IPS DF 19.7 (cell line): ENCODE measurements at places on chromosomes 6 and 20.

DNA sequence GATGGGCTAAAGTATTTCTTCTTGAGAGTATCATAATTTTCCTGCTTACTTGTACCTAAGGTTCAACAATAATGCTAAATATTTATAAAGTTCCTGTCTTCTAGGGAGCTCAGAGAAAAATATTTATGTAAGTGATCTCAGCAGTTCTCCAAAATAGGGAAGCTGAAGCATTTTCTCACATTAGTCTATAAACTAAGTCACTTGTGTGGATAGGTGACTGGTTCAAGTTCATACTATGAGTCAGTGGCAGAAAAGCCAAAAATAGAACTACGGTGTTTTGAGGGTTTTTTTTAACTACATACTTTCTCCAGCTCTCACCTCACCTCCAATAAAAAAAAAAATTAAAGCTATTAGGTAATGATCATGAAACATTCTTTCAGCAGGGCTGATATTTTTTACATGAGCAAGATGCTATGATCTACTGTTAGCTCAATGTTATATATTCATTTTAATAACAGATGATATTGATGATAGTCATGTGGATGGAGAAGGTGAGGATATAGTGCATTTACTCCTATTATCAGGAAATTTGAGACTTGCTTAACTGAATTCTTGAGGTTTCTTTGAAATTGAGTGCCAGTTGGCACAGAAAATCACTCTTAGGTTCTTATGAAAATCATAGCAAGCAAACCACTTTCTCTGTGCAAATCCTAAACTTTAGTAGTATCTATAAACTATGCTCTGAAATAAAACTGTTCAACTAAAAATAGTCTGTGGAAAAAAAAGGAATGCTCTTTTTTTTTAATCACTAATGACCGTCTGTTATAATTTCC is 4.1 kb upstream of the MOXD1 start:
- no peak for DNase-seq

GRCh38 chr6:150291968-150292710 is 76.7 kb upstream of the IYD start:
- DNase-seq: no peak

DNA sequence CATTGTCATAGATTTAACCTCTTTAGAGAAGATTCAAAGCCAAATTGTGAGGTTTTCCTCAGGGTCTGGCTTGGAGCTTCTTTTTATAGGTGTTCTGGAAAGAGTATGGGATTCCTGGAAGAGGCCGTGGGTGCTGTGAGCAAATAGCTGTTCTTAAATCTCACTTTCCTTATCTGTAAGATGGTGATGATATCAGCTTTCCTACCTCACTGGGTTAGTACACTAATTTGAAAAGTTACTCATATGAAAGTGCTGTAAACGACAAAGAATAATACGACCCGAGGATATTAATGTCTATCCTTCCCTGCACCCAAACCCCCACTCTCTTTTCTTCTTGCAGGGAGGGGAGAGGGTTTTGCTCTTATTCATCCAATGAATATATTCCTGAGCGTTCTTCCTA is 116.9 kb upstream of the ENPP5 start:
- no peak for DNase-seq

DNA sequence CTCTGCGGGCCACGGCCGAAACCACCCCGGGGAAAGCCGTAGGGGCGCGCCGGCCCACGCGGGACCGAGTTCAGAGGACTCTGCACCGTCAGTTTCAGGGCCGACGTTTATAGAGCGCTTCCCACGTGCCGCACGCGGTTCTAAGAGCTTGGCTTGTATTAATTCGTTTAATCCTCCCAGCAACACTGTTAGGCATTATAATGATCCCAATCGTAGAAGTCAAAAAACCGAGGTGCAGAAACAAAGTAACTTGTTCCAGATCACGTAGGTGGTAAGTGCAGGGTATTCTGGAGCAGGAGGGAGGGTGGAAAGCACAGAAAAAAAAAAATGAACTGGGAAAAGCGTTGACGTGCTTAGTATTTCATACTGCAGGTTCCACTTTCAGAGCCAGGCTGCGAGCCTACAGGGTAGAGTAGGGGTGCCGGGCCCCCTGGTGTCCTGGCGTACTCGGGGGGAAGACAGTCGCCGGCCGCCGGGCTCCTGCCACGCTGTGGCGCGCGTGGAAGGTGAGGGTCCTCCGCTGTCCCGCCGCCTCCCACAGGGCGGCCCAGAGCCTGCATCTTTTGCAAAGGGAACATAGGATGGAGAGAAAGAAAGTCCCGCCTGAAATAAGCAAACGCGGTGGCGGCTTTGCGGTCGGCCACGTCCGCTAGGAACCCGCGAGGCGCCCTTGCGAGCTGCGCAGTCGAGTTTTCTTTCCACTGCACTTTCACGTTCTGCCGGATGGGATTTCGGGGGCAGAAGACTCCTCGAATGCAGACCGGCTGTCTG is 10.2 kb upstream of the FOXF2 start:
- DNase-seq: no peak

DNA sequence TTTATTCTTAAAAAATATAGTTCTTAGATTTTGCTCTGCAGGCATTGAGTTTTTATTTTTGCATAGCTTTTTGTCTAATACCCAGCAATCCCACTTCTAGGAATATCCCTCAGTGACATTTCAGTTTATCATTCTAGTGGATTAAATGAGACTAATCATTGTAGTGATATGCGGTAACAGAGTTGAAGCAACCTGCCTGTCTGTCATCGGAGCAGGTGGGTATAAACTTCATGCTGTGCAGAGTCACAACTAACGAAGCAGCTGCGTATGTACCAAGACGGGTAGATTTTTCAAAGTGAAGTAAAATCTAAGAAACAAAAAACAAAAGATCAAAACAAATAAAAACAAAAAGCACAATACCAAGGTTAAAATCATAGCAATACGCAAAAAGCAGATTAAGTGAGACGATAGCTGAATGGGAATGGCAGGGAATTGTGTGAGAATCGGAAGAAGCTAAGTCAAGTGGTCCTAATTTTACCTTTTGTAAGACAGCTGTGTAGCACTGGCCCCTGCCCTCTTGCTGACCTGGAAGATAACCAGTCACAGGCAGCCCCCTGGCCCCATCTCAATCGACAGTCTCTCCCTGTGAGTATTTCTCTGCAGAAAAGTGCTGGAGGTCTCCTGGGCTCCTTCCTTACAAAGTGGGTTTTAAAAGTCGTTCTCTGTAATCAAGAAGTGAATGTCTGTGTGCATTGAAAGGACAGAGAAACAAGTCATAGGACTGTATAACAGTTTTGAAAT is 169.2 kb downstream of the OR2B2 start:
- no peak for DNase-seq

DNA sequence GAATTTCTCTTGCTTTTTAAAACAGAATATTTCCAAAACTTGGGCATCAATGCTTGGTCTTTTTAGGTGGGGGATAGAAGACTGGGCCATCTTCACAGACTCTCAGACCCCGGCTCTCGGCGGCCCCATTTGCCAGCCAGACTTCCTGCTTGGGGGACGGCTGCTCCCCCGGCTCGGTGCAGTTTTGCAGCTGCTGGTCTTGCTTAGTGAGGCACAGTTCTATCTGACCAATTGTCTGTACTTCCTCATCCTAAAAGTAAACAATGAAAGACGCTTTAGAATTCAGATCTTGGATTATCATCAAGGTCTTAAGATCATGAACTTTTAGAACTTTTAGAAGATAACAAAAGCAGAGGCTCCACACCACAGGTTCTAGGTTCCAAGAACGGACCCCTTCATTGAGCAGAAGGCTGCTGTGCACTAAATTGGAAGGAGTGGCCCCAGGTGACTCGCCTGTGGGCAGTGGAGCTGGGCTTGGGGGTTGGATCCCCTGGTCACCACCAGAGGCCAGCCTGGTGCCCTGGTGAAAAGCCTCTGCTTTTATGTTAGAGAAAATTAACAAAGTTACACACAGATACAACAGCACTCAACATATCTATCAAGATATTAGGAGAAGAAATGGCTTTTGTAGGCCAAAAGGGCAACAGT is 26.7 kb downstream of the RNASET2 start:
- no peak for DNase-seq

DNA sequence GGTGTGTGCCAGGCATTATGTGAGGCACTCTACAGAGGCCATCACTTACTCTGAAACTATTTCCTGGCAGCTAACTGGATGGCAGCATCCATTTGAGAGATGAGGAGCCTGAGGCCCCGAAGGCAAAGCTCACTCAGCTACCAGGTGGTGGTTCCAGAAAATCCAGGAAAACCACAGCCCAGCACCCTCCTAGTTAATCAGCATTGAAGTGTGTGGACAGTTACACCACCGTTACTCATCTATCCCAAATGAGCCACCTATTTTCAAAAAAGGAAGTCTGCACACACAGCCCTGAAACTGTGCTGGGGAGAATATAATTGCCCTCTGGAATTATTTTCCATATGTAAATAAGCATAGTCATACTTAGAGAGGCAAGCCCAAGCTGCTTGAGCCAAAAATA is 67.4 kb downstream of the CNBD2 start:
- no peak for DNase-seq

- DNase-seq: no peak
Observed at GRCh38 chr6:5865506-5866031, 141.2 kb downstream of the NRN1 start.

DNA sequence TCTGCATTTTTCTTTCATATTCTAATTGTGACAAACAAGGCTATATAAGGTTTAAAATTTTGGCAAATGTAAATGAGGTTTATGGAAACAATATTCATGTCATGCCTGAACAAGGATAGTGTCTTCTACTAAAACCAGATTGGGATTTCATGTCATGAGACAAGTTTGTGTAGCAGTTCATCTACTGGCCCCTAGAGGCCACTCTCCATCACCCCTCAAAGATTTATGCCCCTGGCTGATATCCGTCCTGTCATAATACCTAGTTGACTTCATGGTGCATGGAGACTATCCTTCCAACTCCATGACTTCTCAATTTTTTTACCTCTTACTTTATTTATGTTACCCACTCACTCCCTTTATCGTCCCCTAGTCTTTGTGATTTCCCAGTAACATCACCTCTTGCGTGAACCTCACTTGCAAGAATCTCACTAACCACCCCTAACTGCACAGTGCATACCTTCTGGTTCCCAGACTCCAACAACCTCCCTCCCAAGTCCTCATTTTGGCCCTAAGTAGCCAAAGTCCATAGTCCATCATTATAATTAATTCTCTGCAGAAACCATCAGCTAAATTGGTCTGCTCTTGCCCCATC is 179.8 kb downstream of the TASP1 start:
- DNase-seq: peak; percentile 7

DNA sequence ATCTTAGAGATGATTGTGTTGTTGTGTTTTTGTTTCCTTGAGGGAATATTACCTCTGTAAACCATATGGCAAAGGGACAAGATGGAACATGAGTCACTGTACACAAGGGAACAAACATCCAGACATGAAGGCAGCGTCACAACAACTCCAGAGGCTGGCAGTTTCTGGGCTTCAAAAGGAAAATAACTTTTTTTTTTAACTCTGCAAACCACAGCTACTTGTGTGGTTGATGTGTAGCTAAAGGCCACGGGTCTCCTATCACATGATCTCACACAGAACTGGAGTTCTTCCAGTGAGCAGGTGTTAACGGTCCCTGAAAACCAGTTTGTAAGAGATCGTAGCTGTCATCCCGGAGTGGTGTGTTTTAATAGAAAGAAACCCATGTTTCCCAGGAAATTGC is 33.2 kb upstream of the HBS1L start:
- no peak for DNase-seq

- no peak for DNase-seq
Observed at GRCh38 chr6:122405417-122405816, 6.0 kb downstream of the HSF2 start.

DNA sequence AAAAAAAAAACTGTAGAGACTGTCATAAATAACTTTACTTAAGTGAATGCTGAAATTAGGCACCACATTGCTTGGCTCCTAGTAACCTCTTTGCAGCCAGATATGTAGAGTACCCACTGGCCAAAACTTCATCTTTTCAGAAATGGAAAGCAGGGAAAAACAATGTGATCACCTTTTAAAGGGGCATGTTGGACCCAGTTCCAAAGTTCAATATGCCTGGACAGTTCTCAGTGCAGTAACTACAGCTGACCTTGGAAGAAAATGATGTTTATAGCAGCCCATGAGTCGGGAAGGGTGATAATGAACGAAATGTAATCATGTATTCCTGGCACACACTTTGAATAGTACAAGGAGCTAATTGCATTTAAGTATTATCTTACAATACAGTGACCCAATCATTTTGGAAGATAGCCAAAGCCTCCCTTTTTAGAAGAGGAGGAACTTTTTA is 93.6 kb upstream of the TAB2 start:
- no peak for DNase-seq

DNA sequence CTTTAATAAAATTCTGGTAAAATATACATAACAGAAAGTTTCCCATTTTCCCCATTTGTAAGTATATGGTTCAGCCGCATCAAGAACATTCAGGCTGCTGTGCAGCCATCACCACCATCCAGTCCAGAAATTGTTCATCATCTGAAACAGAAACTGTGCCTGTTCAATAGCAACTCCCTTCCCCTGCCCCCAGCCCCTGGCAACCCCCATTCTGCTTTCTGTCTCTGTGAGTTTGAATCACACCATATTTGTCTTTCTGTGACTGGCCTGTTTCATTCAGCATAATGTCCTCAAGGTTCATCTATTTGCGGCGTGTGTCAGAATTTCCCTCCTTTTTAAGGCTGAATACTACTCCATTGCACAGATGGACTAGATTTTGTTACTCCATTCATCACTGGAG is 19.1 kb downstream of the VSTM2L start:
- no peak for DNase-seq

DNA sequence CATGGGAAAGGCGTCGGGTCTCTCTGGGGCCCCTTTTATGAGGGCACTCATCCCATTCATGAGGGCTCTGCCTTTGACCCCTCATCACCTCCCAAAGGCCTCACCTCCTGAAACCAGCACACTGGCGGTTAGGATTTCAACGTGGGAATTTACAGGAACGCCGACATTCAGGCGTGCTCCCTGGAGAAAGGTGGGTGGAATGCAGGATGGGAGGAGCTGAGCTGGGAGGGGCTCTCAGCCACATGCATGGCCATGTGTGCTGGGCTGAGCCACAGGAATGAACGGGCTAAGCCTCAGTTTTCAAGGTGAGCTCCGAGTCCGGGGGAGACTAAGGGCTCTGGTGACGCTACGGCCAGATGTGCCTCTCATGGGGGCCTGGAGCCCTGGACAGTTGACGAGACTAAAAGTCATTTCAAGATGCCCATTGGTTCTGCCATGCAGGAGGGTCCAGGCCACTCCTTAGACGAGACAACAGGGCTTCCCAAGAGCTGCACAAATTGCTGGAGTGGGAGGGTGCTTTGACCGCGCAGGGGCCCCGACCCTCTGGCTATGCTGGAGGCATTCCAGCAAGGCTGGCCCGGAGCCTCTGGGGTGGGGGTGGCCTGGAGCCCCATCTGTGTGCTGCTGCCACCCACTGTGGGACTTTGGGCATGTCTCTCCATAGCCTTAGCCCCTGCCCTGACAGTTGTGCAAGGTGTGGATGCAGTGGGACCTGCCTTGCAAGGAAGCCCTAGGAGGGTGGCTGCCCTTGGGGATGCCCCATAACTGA is 3.8 kb upstream of the ARFGAP1 start:
- no peak for DNase-seq

GRCh38 chr6:29746846-29747687 is 23.8 kb downstream of the HLA-F start:
- no peak for DNase-seq

DNA sequence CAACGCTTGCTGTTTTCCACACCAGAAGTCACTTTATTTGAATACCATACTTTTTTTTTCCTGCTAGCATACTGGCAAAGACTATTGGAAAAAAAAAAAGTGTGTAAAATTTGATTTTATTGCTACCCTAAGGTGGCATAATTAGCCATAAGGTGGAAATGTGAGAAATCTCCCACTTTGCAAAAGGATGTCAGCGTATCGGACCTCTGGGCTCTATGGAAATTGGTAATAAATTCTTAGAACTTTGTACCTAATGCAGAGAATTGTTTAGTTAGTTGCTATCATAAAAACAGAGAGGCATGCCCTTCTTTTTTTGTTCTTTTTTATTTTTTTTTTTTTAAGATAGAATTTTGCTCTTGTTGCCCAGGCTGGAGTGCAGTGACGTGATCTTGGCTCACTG is 63.7 kb upstream of the GMDS start:
- no peak for DNase-seq
